CD14-positive monocyte (primary cell): ENCODE measurements at places on chromosomes 7 and 10.

DNA sequence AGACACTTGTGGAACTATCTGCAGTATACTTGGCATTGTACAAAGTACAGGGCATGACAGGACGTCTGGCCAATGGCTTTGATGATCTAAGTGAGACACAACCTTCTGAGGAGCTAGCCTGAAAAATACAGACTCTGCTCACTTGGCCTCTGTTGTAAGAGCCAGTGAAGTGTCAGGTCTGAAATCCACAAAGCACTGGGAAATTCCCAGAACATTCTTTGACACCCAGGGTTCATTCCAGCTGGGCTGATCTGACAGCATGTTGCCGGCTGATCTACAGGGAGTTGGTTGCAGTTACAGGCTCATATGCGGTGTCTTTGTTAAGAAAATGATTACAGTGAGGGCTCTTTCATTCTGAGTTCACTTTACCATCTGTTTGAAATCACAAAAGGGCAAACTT lies 354.6 kb downstream of the PHF14 start:
- DNase-seq = no peak
- H3K27ac ChIP-seq = no peak overlapping the region
- no peak overlapping the region for H3K4me3 ChIP-seq
- no peaks in the 10 kb centered on the region for H3K36me3 ChIP-seq

DNA sequence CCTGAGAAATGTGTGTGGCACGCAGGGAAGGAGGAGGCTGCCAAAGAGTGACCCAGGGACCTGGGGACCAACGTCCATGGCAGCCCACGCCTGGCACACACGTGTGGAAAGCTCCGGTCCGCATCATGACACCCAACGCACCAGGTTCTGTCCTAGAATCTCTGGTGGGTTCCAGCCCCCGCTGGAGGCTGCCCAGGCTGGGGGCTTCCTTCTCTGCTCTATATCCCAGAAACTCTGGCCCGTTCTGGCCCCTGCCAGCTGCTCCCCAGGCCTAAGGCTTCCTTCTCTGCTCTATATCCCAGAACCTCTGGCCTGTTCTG lies 261.8 kb downstream of the ELFN1 start:
- DNase-seq = no peak

DNA sequence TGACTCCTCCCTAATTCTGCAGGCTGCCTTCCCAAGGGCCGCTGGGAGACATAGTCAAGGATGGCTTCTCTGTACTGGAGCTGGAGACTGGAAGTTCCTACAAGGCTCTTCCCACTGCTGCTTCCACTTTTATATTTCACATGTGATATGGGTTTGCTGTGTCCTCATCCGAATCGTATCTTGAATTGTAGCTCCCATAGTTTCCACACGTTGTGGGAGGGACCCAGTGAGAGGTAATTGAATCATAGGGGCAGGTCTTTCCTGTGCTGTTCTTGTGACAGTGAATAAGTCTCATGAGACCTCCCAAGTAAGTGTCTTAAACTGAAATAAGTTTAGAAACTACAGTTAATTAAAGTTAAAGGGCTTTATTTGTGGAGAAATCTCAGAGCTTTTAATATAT lies 47.0 kb upstream of the BICC1 start:
- no peaks in the 10 kb centered on the region for H3K27me3 ChIP-seq
- H3K4me3 ChIP-seq = no peak overlapping the region
- H3K36me3 ChIP-seq = no peaks in the 10 kb centered on the region

GRCh38 chr7:110724811-110725210 lies 366.1 kb upstream of the LRRN3 start:
- no peaks in the 10 kb centered on the region for H3K27me3 ChIP-seq
- DNase-seq = no peak
- no peaks in the 10 kb centered on the region for H3K4me1 ChIP-seq

DNA sequence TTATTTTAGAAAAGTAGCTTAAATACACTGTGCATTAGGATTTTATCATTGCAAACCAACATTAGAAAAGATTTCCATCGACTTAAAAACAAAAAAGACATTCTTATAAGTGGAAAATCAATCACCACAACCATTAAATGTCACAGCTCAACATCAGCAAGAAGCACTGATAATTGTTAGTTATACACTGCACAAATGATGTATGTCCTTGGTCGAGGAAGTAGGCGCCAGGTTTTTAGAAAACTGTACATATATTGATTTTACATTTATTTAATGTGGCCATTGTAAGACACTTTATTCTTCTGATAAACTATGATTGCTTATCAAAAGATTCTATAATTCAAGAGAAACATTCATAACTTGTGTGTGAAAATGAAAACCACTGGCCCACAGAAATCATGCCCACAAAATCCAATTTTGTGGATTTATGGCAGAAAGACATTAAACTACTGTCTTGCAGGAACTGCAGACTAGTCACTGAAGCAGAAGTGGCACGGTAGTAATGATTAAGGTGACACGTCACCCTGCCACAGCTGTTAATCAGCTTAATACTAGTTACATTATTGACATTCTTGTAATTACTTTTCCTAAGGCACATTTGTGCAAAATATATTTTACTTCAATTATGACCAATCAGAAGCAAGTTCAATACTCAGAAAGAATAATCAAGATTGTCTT lies 79.4 kb downstream of the VPS41 start:
- no peaks in the 10 kb centered on the region for H3K36me3 ChIP-seq
- H3K27ac ChIP-seq = no peak overlapping the region
- DNase-seq = no peak
- no peak overlapping the region for H3K4me3 ChIP-seq
- H3K27me3 ChIP-seq = no peaks in the 10 kb centered on the region
- H3K4me1 ChIP-seq = no peaks in the 10 kb centered on the region

GRCh38 chr7:7018290-7018689 lies 164.1 kb upstream of the C1GALT1 start:
- H3K36me3 ChIP-seq = no peaks in the 10 kb centered on the region
- no peak overlapping the region for H3K4me3 ChIP-seq

- no peaks in the 10 kb centered on the region for H3K36me3 ChIP-seq
- H3K4me1 ChIP-seq = peaks cover 7% of the 10 kb centered on the region
- no peak for DNase-seq
These were observed 39.8 kb upstream of the EPC1 start for GRCh38 chr10:32386623-32387260.
